ENCODE measurements at places on chromosomes 2 and 18. TPM values are rescaled to one million over a fixed set of nuclear protein-coding genes. Genes with fewer than 3 reads are reported as not detected.

DNA sequence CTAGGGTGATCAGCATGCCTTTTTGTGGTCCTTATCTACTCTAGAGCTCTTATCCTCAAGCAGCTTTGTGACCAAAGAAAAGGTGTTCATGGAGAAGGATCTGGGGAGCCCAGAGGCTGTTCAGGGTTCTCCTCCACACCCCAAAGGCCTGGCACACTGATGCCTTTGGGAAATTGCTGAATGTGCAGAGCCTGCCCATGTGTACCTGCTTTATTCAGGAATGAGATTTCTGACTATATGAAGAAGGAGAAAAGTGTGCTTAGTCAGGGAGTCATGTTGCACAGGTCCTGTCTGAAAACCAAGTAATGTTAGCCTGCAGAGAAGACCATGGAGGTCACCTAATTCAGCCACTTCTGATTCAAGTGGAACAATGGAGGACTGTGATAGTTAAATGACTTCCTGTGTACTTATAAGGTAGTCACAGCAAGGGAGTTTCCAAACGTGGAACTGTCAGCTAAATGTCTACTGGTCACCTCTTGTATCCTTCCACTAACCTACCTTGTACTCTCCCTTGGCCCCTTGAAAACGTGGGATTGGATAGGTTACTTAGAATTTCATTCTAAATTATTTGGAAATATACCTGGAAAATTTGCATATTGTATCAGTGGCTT, 81.3 kb downstream of the LIMS1 start:
- no peak for DNase-seq

DNA sequence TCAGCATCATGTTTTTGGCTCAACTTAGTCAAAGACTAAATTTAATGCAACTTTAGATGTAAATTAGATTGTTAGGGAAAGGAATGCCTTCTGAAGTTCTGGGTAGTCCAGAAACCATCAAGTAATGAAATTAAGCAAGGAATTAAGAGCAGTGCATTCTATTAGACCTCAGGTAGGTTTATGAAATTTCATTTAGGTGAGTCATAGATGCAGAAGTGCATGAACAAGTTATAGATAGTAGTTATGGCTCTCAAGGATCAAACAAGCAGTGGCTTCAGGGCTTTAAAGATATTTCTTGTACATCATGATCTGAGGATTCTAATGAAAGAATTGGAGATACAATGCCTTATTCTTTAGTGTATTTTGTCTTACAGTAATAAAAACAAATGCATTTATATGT, 25.4 kb upstream of the SPOPL start:
- no peak for DNase-seq

The SPAG16 gene
- total RNA-seq = 8.0 TPM

The REG3A gene
- not detected for total RNA-seq

The DES gene
- total RNA-seq = not detected
